ENCODE measurements at places on chromosomes 1 and 21.

GRCh38 chr1:110134050-110134595 is 16.2 kb upstream of the SLC6A17 start:
- no peak for DNase-seq

DNA sequence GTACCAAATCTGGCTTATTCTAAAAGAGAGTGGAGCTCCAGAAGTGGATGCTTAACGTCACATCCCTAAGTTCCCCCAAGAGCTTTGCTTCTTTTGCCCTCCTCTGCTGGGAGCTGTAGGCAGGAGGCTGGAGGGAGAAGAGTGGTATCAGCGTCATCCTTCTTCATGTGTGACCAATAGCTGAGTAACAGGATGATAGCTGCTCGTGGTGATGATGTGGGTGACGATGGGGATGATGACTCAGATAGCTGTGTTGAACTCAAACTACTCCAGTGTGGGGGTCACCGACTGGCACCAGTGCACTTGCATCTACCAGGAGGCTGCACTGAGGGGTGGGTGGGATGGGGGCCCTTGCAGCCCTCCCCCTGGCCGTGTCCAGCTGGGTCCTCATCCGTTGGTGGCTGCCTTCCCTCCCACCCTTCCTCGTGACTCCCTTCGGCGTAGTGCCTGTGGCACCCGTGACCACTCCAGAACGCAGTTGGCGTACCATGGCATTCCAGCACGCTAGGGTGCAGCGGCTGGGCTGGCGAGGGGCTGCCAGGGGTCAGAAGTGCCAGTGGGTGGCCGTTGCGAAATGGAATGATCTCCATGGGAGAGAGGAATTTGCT is 1.1 kb downstream of the IGFN1 start:
- no peak for DNase-seq

DNA sequence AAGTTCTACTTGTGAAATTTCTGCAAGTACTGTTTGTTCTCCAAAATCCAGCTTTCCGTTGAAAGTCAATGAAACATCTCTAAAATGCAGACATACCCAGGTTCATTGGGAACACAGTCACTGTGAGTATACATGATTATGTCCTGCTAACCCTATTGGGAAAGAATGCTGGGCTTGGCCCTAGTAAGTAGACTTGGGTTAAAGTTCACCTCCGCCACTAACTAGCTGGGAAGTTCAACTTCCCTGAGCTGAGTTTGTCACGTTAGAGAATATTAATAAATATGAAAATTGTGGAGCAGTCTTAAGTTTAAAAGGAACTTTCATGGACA is 10.5 kb upstream of the PGD start:
- DNase-seq: no peak

DNA sequence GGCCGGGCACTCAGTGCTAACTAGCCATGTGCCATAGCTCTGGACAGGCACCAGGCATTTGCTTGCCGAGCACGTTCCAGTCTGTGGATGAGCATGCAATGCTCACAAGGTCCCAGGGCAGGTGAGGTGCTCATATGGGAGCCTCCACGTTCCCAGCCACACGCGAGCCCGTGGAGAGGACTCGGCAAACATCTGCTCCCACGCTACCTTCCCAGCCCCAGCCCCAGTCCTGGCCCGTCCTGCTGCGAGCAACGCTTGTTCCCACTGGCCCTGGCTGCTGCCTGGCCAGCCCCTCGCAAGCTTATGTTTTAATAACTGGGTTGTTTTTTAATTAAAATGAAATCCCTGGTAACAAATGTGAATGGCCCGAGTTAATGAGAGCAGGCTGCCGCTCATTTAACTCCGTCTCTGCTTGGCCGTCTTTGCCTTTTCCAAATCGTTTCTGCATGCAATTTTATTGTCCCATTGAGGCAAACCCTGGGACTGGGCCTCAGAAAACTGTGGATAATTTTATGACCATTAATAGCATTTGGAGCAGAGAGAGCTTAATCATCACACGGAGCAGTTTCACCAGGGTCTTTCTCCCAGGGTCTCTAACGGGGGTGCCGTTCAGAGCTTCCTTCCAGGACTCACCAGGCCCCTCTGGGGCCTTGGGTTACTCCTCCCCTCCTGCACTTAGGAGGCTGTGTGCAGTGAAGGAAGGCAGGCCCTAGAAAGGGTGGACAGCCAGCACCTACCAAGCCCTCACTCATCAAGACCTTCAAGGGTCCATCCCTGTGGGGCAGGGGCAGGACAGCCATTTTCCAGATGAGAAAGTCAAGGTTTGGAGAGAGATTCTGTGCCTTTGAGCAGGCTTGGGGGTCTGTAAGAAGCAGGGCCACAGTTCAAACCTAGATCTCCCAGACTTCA is 136.8 kb downstream of the GLIS1 start:
- no peak for DNase-seq

GRCh38 chr1:234435620-234436019 is 43.4 kb downstream of the TARBP1 start:
- DNase-seq: no peak

DNA sequence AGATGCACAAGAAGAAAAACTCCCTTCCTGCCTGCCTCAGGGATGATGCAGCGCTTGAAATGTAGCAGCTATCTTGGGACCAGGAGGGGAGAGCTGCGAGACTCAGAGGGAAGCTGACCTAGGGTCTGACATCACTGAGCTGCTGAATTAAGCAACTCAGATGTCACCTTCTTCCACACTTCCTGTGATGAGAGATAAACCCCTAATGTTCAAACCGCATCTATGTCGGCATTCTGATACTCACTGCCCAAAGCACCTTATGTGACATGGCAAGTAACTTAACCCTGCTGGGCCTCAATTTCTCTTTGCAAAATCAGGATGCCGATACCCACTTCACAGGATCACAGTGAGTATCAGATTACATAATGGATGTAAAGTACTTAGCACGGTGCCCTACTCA is 9.1 kb upstream of the AK2 start:
- no peak for DNase-seq

DNA sequence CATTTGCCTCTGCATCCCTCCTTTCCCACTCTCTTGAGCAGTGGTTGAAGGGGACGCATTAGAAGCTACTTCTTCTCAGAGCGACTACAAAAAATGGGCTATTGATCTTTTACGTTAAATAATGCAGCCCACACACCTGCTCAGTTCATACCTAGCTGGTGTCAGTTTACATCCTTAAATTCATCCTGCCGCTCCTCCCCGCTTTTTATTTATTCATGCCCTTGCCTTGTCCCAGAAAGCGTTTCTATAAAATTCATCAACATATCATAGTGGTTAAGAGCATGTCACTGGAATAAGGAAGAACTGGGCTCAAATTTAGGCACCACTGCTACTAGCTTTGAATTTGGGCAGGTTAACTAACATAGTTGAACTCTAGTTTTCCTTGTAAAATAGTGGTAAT is 66.0 kb upstream of the TINAGL1 start:
- DNase-seq: no peak

DNA sequence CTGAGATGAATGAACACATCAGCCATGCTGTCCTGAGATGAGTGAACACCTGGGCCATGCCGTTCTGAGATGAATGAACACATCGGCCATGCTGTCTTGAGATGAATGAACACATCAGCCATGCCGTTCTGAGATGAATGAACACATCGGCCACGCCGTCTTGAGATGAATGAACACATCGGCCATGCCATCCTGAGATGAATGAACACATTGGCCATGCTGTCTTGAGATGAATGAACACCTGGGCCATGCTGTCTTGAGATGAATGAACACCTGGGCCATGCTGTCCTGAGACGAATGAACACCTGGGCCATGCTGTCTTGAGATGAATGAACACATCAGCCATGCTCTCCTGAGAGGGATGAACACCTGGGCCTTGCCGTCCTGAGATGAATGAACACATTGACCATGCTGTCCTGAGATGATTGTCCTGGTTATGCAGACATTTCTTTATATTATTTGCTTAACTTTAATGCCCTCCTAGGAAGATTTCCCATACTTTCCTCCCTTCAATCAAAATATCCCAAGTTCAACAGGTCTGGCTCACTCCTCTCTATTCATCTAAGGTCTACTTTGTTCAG is 48.6 kb upstream of the COL6A1 start:
- DNase-seq: no peak

GRCh38 chr1:157176591-157177121 is 38.5 kb upstream of the ETV3 start:
- DNase-seq: peak; percentile 92

DNA sequence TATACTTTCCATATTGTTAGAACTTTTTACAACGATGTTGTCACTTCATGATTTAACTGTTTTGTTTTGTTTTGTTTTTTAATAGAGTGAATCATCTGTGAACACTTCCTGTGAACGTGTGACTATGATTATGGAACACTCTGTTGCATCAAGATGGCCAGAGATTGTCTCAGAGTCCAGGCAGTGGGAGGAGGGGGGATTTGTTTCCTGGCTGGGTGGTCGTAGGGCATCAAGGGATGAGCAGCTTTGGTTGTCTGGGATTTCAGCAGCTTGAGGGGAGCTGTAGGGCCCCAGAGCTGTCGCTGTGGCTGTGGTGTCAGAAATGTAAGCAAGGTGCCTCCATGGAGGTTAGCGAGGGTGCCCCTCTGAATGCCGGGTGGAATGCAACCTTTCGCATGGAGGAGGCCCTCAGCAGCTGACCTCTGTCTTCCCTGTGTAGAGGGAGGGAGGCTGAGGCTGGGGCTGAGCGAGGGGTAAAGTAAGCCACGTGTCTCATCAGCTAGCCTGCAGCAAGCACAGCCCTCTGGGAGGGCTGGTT is 21.4 kb downstream of the NEK2 start:
- no peak for DNase-seq

DNA sequence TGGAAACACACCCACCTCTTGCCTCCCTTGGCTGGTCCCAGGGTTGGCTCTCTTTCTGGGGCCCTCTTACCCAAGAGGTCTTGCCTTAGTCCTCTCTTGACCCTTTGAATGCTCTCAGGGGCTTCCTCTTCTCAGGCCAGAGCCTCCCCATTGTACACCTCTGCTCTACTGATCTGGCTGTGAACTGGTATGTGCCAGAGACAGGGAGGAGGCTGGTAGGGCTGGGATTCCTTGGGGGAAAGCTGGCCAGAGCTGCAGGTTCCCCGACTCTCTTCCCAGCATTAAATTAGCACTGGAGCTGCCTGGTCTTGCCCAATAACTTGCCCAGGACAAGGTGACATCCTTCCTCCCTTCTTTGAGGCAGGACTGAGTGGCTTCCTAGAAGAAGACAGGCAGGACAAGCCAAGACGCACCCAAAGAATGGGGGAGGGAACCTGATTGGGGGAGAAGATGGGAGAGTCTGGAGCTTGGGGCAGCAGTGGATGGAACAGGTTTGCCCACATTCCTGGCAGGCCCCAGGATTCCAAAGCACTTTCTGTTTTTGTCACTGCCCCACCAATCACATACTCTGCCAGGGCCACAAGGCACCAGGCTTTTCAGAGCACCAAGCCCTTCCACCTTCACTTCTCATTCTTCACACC is 37.2 kb upstream of the CITED4 start:
- DNase-seq: no peak

GRCh38 chr1:153293480-153293775 is 19.3 kb downstream of the PGLYRP3 start:
- no peak for DNase-seq

DNA sequence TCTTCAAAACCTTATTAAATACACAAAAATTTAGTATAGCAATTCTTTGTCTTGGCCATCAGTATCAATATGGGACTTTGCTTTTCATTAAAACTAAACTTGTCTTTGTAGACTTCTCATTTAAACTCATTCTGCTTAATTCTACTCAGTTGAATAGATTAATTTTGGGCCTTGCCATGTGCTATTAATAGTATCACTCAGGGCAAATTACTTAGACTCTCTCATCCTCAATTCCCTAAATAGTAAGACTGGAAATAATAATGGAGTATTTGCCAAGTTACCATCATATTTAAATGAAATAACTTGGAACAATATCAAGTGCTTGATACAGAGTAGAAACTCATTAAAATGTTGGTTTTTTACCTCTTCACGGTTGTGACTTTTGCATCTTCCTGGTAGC is 13.4 kb downstream of the HOOK1 start:
- DNase-seq: no peak

DNA sequence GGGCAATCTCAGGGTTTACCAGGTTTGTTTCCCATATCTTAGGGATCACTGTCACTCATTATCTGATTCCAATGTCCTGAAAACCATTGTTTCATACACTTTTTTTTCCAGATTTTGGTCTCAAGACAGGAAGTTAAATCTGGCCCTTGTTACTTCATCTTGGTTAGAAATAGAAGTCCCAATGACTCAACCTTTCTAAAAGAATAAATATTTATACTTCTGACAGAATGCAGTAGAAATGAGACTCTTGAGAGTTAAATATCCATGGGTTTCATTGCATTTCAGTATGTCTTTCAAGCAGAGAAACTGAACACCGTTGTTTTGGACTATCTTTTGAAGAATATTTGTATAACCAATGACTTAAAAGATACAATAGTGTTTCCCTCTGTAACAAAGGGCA is 19.8 kb upstream of the VCAM1 start:
- DNase-seq: no peak

DNA sequence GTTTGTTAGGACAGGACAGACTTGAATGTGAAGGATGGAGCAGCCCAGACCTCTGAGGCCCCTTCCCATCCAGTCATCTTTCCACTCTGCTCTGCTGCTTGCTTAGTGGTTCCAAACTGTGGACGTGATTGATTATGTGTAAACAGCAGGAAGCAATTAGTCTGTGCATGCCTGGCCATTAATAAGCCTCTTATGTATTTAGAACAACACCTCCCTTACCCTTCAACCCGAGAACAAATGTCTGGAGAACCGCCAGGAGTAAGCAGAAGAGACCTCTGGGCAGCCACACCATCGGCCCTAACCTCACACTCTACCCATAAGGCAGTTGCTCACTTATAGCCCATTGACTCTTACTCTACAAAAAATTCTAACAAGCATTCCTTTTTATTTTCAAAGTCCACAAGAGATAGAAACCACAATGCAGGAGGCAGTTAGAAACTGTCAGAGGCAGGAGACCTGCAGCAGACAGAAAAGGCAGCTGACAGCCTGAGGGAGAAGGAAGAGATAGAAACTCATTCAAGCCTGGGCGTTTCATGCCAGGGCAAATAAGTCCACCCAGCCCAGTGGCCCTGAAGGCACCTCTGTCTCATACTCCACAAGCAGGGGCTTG is 5.8 kb upstream of the EPHA8 start:
- DNase-seq: no peak

- no peak for DNase-seq
Measured at GRCh38 chr1:146039844-146040194, 18.3 kb upstream of the HJV start.

DNA sequence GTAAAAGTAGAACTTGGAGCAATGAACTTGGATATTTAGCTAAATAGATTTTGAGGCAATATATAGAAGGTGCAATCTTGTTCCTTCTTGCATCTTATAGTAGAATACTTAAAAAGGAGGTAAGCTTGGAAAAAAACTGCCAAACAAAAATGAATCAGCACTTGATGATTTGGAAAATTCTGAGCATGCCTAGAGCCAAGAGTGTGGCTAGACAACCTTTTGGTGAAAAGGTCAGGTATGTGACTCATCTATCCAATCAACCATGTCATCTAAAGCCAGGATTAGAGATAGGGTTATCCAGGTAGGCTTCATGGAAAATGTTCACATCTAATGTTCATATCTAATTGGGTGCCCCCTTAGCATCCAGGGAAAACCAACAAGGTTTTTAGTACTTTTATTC is 515.0 kb downstream of the COL11A1 start:
- DNase-seq: no peak

GRCh38 chr1:229147072-229147471 is 123.8 kb upstream of the RAB4A start:
- peak; percentile 55 for DNase-seq
